ENCODE measurements at places on chromosomes 3 and 15. TPM values are rescaled to one million over a fixed set of nuclear protein-coding genes. Genes with fewer than 3 reads are reported as not detected.

CCDC54 gene
- total RNA-seq, result not detected

TRH gene
- not detected for total RNA-seq

LRRC2 gene
- not detected for total RNA-seq

TTLL13 gene
- total RNA-seq, result 0.09 TPM

TIMP4 gene
- total RNA-seq, result 10.8 TPM

HIGD2B gene
- total RNA-seq, result 0.10 TPM

MAP1A gene
- 0.45 TPM for total RNA-seq

PRRT3 gene
- 1.2 TPM for total RNA-seq

TMC3 gene
- total RNA-seq, result not detected

CA12 gene
- total RNA-seq, result 203 TPM

CHST13 gene
- 0.61 TPM for total RNA-seq

SH3GL3 gene
- 0.57 TPM for total RNA-seq

IL5RA gene
- total RNA-seq, result not detected

ANKRD34C gene
- total RNA-seq, result not detected

P2RY13 gene
- total RNA-seq, result not detected

SLC2A2 gene
- not detected for total RNA-seq

AGTR1 gene
- total RNA-seq, result 0.59 TPM

LMCD1 gene
- total RNA-seq, result 82.1 TPM

SST gene
- total RNA-seq, result not detected

GOLGA8T gene
- 1.9 TPM for total RNA-seq

DNAH12 gene
- 0.18 TPM for total RNA-seq
